NCI-H1092 treated with DMSO at 0.1 percent for 48 hours (cell line): ENCODE measurements at places on chromosomes 11 and 22.

DNA sequence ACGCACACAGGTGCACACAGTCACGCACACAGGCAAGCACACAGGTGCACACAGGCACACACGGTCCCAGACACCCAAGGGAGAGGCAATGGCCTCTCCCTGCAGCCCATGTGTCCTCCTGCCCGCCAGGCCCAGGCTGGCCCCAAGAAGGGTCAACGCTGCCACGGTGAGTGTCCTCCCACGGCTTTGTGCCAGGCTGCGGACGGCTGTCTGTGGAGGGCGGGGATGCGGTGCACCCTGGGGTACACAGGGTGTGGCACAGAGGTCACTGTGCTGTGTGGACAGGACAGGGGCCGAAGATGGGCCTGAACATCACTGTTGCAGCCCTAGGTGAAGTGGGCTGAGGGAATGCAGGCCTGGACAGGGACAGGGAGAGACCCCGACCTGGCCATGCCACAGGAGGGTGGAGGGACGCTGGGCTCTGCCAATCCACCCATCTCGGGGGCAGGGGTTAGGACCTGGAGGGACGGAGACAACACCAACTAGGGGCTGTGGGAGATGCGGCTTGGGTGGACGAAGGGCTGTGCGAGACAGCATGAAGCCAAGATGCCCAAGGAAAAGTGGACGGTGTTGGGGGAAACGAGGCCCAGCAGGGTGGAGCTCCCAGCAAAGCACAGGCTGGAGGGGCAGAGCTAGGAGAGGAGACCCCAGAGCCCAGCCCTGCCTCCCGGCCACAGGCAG is 523.8 kb downstream of the BRD1 start:
- no peak for DNase-seq

DNA sequence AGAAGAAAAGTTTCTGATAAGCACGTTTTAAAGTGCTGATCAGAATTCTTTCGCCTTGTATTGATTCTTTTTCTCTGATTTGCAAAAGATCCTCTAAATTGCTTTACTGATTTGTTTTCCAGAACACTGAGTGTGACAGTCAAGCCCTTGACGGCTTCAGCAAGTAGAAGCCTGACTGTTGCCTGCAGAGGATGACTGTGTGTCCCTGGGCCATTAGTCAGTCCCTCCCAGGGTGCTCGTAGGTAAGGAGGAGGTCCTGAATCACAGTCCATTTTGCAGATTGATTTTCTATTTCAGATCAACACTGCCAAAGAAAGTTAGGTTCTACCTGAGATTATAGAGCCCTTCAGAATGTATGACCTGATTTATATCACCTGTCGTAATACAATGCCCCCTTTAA is 38.6 kb upstream of the POGLUT3 start:
- no peak for DNase-seq

DNA sequence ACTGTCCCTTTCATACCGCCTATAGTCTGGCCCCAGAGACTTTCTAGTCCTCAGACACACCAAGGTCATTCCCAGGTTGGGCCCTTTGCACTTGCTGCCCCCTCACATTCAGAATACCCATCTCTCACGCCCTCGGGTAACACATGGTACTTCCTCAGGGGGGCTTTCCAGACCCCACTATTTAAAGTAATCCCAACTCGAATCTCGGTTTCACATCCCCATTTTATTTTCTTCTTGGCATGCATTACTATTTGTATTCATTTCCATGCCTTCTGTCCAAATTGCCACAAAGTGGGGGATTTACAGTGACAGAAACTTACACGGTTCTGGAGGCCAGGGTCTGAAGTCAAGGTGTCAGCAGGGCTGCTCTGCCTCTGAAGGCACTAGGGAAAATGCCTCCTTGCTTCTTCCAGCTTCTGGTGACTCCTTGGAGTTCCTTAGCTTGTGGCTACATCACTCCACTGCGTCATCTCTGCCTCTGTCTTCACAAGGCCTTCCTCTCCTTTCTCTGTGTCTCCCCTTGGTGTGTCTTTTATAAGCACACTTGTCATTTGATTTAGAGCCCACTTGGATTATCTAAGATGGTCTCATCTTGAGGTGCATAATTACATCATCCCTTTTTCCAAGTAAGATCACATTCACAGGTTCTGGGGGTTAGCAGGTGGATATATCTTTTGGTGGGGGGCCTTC is 15.1 kb downstream of the RCN1 start:
- no peak for DNase-seq

DNA sequence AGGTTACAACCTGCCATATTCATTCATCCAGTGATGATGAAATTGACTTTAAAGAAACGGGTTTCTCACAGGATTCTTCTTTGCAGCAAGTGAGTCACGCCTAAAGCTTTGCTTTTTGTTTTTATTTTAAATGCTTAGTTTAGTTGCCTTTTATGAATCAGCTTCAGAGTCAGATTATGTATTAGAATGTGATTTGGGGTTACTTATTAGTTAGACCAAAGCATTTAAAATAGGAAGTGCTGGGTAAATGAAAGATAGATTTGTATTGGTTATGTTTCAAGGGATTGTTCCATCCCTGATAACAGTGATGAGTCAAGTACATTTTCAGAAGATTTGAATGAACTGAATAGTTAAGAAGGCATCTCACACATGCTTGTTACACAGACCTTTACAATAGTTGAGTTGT is 101.3 kb upstream of the GAL start:
- DNase-seq, result no peak

DNA sequence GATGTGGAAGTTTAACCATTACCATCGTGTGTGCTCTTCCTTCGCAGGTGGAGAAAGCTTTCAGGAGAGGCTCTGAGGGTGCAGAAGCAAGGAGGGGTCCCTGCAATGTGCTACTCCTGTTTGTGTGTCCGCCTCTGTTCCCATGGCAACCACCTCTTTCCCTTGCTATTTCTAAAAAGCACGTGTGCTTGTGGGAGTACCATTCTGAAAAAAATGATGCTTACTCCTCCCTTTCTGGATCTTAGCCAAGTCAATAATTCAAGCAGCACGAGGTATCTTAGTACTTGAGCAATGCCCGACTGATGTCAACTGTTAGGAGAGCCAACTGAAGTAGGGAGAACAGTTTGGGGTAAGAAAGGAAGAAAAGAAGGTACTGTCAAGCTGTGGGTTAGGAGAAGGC is 628.7 kb downstream of the NTM start:
- peak; percentile 51 for DNase-seq

- peak; percentile 80 for DNase-seq
These were observed 6.4 kb downstream of the SNU13 start for GRCh38 chr22:41682033-41682807.

- DNase-seq, result no peak
These were observed 56.2 kb upstream of the GLYAT start for GRCh38 chr11:58787903-58788302.

DNA sequence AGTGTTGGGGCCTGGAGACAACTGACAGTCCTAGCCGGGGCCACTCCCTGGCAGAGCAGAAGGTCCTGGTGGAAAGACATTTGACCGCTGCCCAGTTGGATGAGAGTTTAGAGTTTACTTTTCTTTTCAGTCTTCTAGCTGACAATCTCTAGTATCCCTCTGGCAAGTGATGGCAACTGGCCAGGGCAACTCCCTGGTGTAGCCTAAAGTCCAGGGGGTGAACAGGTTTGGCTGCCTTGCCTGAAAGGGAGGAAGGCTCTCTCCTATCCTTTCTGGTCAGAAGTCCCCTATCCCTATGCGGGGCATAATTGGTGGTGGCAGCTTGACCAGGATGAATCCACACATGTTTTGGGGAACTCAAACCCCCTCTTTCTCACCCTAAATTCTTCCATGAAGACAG is 16.8 kb upstream of the MSANTD2 start:
- DNase-seq, result no peak

GRCh38 chr11:32839308-32839707 is 9.6 kb downstream of the PRRG4 start:
- DNase-seq, result no peak

- DNase-seq, result peak; percentile 75
These were observed 10.7 kb downstream of the PCSK7 start for GRCh38 chr11:117220999-117221774.
